ENCODE measurements at places on chromosomes 5 and 9. TPM values are rescaled to one million over a fixed set of nuclear protein-coding genes. Genes with fewer than 3 reads are reported as not detected.

The NKD2 gene
- total RNA-seq, result 4.2 TPM

The TRIM7 gene
- 1.6 TPM for total RNA-seq

The ABO gene
- total RNA-seq, result not detected

- H3K4me3 ChIP-seq, result no peak overlapping the region
- H3K27ac ChIP-seq, result no peak overlapping the region
- no peaks in the 10 kb centered on the region for H3K36me3 ChIP-seq
These were observed 1691.5 kb downstream of the MAT2B start for GRCh38 chr5:165196961-165197360.

DNA sequence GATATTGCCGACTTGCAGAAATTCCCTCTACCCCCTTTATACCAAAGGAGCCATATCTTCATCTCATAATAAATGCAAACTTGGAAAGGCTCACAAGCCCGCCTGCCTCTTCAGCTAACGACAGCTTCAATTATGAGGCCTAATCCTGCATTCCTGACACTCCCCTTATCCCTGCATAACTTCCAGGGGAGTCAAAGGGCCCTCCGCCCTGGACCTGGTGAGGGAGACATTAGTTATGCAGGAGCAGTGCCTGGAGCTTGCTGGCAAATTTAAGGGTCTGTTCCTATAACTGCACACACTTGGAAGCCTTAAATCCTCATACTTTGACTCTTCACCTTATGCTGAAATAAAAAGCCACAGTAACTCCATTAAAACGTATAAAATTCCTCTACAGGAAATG is 617.9 kb downstream of the BNC2 start:
- DNase-seq, result no peak
- no peaks in the 10 kb centered on the region for H3K4me1 ChIP-seq
- no peak overlapping the region for H3K4me3 ChIP-seq
- no peak overlapping the region for H3K27ac ChIP-seq
- H3K27me3 ChIP-seq, result no peaks in the 10 kb centered on the region

GRCh38 chr9:130522233-130522808 is 57.1 kb upstream of the FUBP3 start:
- H3K4me1 ChIP-seq, result no peaks in the 10 kb centered on the region
- H3K27me3 ChIP-seq, result no peaks in the 10 kb centered on the region
- no peak overlapping the region for H3K4me3 ChIP-seq
- H3K36me3 ChIP-seq, result no peaks in the 10 kb centered on the region
- no peak for DNase-seq

- no peaks in the 10 kb centered on the region for H3K36me3 ChIP-seq
- no peaks in the 10 kb centered on the region for H3K4me1 ChIP-seq
- H3K27ac ChIP-seq, result no peak overlapping the region
- H3K4me3 ChIP-seq, result no peak overlapping the region
These were observed 457.4 kb upstream of the CDH18 start for GRCh38 chr5:20445326-20445860.

DNA sequence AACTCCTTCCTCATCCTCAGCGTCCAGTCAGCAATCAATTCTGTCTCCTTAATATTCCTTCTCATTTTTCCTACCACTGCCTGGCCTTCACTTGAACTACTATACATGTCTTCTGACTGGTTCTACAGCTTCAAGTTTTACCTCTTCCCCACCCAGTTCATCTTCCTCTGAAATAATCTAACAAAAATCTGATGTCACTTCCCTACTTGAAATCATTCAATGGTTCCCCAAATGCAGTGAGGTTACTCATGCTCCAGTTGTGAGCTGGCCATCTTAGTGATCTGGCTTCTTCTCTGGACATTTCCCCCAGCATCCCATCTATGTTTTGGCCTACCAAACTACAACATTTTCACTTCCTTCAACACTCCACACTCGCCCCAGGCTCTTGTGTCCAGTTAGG is 14.9 kb upstream of the TMEM267 start:
- H3K27me3 ChIP-seq, result no peaks in the 10 kb centered on the region
- H3K4me1 ChIP-seq, result peaks cover 8% of the 10 kb centered on the region
- H3K27ac ChIP-seq, result no peak overlapping the region
- DNase-seq, result no peak

All from activated CD8-positive, alpha-beta memory T cell treated with anti-CD3 and anti-CD28 coated beads, Interleukin-2, amount 10 ng/mL, durations not matched to agents 7 days and 5 days (primary cell).